Peyer's patch (tissue), 4 donors: ENCODE measurements at places on chromosomes 1 and 21. TPM values are rescaled to one million over a fixed set of nuclear protein-coding genes. Genes with fewer than 3 reads are reported as not detected.

The PROK1 gene
- total RNA-seq: not detected

The VHLL gene
- not detected for total RNA-seq

GRCh38 chr21:31686272-31686915 is 26.9 kb downstream of the SOD1 start:
- DNase-seq: no peak
- H3K27me3 ChIP-seq: no peaks in the 10 kb centered on the region
- H3K4me1 ChIP-seq: no peaks in the 10 kb centered on the region

GRCh38 chr1:226735576-226735975 is 3.5 kb downstream of the ITPKB start:
- peaks cover 34% of the 10 kb centered on the region for H3K4me1 ChIP-seq
- H3K4me3 ChIP-seq: peak overlapping the region; percentile 59
- DNase-seq: peak; percentile 48
- no peaks in the 10 kb centered on the region for H3K27me3 ChIP-seq
- peak overlapping the region; percentile 94 for H3K27ac ChIP-seq
